ENCODE measurements at places on chromosomes 3 and 15.
A peak's percentile ranks its signal among the peaks of the same experiment; 100 is the strongest.

- DNase-seq: no peak
Observed at GRCh38 chr3:98012979-98013378, 22.1 kb downstream of the GABRR3 start.

DNA sequence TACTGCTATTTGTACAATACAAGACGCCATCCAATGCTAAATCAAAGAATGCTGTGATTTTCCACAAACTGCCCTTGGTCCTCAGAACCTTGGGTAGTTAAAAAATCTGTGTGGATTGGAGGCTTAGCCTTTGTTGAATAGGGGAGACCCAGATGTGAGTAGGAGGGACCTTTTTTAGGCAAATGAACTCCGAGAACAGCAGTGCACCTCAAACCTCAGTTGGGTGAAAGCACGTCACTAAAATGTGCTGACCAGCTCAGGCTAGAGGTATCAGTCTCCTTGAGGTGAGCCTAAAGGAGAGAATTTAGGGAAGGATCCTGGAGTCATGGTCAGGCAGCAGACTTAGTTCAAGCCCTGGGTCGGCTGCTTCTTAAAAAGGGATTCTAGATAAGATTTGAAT lies 200.7 kb downstream of the SOX2 start:
- no peak for DNase-seq

GRCh38 chr15:87752250-87752951 lies 504.1 kb downstream of the NTRK3 start:
- no peak for DNase-seq

GRCh38 chr3:69231929-69232440 lies 109.6 kb upstream of the LMOD3 start:
- DNase-seq: no peak

DNA sequence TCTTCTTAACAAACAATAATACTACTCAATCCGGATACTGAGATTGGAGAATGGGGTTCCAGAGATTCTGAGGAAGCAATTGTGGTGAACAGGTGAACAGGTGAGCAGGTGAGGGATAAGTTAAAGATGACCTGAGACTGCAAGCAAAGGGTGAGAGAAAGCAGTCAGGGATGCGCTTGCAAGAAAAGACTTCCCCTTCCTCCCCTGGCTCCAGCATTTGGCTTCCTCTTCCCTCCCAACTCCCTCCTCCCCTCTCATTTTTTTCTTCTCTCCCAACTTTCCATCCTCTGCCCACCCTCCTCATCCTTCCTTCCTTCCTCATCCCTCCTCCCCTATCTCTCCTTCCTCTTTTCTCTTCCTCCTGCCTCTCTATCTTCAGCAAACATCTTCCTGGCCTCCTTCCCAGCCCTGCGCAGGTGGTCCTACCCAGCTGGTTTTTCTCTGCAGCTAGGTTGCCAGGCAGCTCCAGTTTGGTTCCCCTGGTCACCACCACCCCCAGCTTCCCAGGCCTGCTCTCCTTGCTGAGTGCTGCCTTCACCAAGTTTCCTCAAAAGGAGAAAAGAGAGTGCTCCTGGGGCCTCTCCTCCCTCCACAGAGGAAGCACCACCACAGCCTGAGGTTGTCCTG lies 10.4 kb upstream of the VIPR1 start:
- DNase-seq: no peak

GRCh38 chr3:121768452-121768851 lies 18.9 kb upstream of the GOLGB1 start:
- no peak for DNase-seq

DNA sequence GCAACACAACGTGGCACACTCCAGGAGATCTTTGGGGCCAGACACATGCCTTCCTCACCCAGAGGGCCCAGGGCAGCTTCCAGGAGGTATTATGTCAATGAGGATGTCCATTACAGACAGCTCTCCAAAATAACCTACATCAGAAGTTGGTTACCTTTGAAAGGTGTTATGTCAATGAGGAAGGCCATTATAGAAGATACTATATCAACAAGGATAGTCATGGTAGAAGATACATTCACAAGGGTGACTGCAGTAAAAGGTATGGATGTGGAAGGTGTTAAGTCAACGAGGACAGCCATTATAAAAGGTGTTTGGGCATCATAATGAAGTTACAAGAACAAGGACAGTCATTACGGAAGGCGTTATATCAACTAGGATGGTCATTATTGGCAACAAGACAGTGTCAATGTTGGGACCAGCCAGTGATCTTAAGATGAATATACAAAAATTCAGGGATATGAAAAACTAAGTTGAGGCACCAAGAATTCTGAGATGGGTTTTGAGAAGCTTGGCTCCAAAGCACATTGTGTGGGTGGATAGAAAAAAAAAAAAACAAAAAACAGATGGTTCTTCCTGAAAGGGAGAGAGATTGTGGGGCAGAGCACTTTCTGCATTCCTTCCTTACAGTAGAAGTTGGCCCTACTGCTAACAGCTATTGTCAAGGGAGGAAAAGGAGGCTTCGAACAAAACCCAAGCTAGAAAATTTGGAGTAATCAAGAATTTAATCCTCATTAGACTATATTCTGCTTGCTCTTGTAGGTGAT lies 11.2 kb downstream of the CDCP1 start:
- DNase-seq: no peak

DNA sequence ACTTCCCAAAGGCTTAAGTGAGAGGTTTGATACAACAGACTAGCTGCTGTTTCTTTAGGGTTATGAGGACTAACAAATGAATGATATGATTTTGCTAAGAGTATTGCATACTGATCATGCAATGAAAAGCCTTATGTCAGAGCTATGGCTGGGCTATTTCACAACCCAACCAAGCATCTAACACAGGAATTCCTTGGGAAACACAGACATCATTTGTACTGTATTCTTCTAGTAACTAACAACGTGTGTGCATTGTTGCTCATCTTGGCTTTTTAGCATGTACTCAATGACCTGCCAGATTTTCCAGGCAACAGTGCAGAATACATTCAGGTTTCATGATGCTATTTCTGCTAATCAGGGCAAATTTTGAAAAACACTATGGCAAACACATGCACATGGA lies 19.3 kb downstream of the PDZRN3 start:
- no peak for DNase-seq

DNA sequence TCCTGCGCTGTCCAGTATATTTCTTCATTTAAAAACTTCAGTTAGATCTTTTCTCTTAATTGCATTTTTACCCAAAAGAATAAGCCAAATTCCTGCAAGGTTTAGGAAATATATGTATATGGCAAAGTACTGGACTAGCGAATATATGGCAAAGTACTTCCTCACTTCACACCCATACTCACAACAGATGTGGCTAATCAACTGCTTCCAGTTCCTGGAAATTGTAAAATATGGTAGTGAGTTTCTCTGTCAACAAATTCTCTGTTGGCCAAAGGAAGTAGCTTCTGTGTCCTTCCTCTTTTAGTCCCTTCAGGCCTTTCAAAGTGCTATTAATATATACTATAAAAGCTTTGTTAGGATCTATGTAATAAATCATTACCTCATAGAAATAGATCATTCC lies 22.0 kb downstream of the GPR15 start:
- DNase-seq: no peak

- DNase-seq: no peak
Observed at GRCh38 chr3:64234571-64234970, 9.3 kb upstream of the PRICKLE2 start.

DNA sequence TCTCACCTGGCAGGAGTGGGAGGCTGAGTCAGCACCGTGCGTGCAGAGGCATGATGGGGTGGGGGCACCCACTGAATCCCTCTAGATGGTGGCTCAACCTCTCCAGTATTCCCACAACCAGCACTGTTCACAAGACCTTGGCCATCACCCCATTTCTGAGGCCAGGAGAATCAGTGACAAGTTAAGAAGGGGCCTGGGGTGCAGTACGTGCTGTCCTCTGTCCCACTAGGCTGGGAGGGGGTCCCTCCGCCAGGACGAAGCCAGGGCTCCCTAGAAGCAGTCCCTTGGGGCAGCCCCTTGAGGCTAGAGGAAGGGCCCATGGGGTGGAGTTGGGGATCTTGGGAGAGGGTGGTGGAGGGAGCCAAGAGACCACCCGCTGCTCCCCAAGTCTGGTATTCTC lies 4.8 kb downstream of the MYL3 start:
- DNase-seq: no peak

GRCh38 chr3:23075496-23075895 lies 127.6 kb upstream of the UBE2E2 start:
- DNase-seq: no peak

GRCh38 chr3:138732456-138732855 lies 102.3 kb downstream of the PIK3CB start:
- DNase-seq: no peak

DNA sequence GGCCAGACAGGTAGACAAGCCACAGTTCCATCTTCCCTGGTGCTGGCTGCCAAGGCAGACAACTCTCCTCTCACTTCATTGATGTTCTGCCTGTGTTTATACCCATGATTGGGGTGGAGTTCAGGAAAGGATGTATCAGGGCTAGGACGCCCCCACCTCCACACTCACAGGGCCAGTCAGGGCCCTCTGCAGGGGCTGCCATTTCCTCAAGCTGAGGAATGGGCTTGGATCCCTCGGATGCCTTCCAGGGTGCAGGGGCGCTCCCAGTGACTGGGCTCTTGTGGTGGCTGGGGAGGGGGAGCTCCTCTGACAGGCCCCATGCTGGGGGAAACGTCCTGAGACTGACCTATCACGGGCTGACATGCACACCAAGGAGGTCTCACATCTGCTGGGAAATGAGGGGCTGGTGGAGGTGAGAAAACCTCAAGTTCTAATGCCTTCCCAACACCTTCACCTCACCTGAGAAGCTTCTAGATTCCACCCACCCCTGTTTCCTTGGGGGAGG lies 31.4 kb downstream of the SEMA7A start:
- DNase-seq: no peak

- DNase-seq: no peak
Observed at GRCh38 chr3:14774431-14774830, 44.3 kb upstream of the FGD5 start.

GRCh38 chr3:5606884-5607472 lies 419.5 kb downstream of the EDEM1 start:
- DNase-seq: no peak

- no peak for DNase-seq
Observed at GRCh38 chr15:54566654-54567053, 588.4 kb downstream of the UNC13C start.

- no peak for DNase-seq
Observed at GRCh38 chr3:66404903-66405700, 95.7 kb downstream of the LRIG1 start.

DNA sequence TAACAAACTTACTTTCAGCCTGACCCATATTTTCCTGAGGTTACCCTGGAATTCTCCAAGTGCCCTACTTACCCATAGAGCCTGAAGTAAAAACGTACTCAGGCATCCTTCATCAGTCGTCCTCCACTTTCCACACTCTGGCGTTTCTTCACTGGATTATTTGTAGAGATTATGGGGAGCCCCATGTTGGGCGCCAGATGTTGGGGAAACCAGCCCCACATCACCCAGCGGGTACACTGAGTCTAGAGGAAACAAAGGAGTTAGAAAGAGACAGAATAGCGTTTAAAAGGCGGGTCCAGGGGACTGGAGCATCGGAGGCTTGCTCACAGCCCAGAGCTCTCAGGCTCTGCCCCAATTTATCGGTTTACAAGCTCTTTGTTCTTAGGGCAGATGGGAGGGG lies 9.7 kb upstream of the SLC28A2 start:
- peak; percentile 2 for DNase-seq

- peak; percentile 63 for DNase-seq
Observed at GRCh38 chr15:58988006-58988785, 733 bp downstream of the RNF111 start.

DNA sequence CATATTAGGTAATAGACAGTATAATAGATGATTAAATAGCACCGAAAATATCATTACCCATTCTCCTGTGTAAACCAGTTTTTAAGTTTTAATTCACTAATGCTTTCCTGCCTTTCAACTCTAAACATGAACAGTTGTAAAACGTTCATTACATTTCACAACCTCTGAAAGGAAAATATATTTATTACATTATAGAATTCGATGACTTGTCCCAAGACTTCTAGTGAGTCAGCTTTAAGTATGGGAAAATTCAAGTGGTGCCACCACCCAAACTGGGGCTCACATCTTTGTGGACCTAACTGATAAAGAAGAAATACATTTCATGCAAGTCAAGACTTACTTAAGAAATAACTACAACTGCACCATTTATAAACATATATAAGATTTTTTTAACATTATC lies 2.0 kb downstream of the TRIM59 start:
- DNase-seq: no peak

- DNase-seq: no peak
Observed at GRCh38 chr3:59503441-59503840, 453.6 kb upstream of the CFAP20DC start.

- DNase-seq: no peak
Observed at GRCh38 chr3:187976365-187976900, 177.5 kb upstream of the LPP start.

GRCh38 chr3:95738045-95738444 lies 1076.3 kb upstream of the EPHA6 start:
- no peak for DNase-seq

DNA sequence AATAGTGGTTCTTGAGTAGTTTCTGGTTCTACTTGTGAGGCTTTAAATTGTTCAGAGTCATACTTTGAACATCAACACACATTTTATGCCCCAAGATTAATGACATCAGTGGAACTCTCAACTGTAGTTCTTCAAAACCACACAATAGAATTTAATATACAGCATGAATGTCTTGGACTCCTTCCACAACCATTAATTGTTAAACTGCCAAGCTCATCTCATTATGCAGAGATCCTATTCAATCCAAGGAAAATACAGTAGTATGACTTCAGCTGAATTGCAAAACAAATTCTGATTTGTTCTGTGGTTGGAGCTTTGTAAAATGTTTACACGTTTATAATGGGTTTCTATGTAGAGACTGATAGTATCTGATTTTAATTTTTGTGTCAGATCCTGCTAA lies 199.2 kb upstream of the SLC2A2 start:
- no peak for DNase-seq

- DNase-seq: no peak
Observed at GRCh38 chr3:122688996-122689395, 8.4 kb downstream of the PARP14 start.

GRCh38 chr3:2099779-2100191 lies 1.1 kb downstream of the CNTN4 start:
- DNase-seq: no peak

GRCh38 chr15:80210611-80211573 lies 41.1 kb downstream of the CTXND1 start:
- DNase-seq: no peak

DNA sequence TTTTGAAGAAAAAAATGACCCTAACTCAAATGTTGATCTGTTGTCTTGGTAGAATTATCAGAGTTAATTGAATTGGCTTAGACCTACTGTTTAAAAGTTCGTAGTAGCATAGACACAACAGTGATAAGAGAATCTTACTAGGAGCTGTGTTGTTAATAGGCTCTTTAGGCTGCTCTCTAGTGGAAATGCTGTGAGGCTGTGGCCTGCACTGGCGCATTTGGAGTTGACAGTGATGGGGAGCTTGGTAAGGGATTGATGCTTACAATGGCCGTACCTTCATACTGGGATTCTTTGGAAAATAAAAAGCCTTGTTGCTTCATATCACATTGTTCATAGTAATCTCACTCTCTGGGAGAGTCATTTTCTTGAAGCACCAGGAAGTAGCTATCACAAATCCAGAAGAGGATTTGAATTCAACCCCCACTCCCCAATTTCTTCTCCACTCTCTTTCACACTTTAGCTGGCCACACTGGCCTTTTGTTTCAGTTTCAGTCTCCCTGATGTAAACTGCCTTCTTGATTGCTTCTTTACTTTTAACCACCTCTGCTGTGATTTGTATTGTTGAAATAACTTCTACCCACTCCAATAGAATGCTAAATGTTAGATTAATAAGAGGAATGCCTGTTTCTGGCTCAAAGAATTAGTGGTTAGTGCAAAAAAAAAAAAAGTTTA lies 56.6 kb downstream of the CEP63 start:
- no peak for DNase-seq

GRCh38 chr3:181940703-181941102 lies 229.0 kb downstream of the SOX2 start:
- DNase-seq: no peak
